Kidney (tissue), 22 donors: ENCODE measurements at places on chromosomes 5 and 9. TPM values are rescaled to one million over a fixed set of nuclear protein-coding genes. Genes with fewer than 3 reads are reported as not detected.

Gene TMEM252
- 111 TPM for total RNA-seq

Gene IFNA17
- total RNA-seq = not detected

Gene SLC4A9
- 2.5 TPM for total RNA-seq

Gene OR13J1
- not detected for total RNA-seq

Gene PKD2L2
- not detected for total RNA-seq

Gene GOLM1
- 133 TPM for total RNA-seq

Gene IRGM
- 0.44 TPM for total RNA-seq

Gene GRXCR2
- not detected for total RNA-seq

Gene BARX1
- not detected for total RNA-seq

Gene WDR41
- 45.2 TPM for total RNA-seq

Gene IRX1
- 62.0 TPM for total RNA-seq

Gene MSX2
- total RNA-seq = 0.79 TPM

Gene GABRB2
- 4.4 TPM for total RNA-seq

Gene PCDHB12
- total RNA-seq = 2.5 TPM

Gene PRRT1B
- 1.0 TPM for total RNA-seq

Gene RNF183
- 3.6 TPM for total RNA-seq

Gene NUTM2F
- not detected for total RNA-seq

Gene TPRN
- total RNA-seq = 49.5 TPM

Gene IL13
- not detected for total RNA-seq

Gene TAF11L10
- total RNA-seq = not detected

Gene PCA3
- total RNA-seq = not detected

Gene PCDHGB7
- 15.1 TPM for total RNA-seq

Gene PDCD1LG2
- 2.4 TPM for total RNA-seq

Gene FOXD4L4
- total RNA-seq = 0.31 TPM

Gene LCN2
- 198 TPM for total RNA-seq

Gene CNTFR
- total RNA-seq = 3.7 TPM

Gene CCDC171
- total RNA-seq = 5.1 TPM

Gene HEXB
- total RNA-seq = 113 TPM

Gene OR1J2
- total RNA-seq = not detected

Gene KIAA0825
- total RNA-seq = 5.4 TPM

Gene RGS7BP
- total RNA-seq = 10.7 TPM

Gene RPS23
- 1,470 TPM for total RNA-seq

Gene TLE1
- 52.5 TPM for total RNA-seq

Gene SLC1A1
- 19.0 TPM for total RNA-seq

Gene SPINK7
- total RNA-seq = not detected

Gene MRPS2
- total RNA-seq = 29.1 TPM
